ENCODE measurements at places on chromosomes 1 and 21.

DNA sequence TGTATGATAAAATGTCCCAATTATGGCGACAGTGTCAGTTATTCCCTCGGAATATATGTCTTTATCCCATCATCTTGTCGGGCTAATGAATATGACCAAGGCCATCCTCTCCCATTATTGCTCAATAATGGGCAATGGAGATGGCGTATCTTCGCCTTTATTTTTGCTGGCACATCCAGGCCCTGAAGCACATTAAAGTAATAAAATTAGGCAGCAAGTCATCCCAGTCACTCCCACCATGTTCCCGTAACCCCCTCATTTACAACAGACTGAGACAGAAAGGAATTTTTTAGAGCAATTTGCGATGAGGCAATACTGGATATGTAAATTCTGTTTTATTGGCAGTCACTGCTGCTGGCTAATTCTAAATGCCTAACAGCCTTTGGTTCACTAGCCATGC lies 35.3 kb downstream of the CLIC6 start:
- no peak for DNase-seq

DNA sequence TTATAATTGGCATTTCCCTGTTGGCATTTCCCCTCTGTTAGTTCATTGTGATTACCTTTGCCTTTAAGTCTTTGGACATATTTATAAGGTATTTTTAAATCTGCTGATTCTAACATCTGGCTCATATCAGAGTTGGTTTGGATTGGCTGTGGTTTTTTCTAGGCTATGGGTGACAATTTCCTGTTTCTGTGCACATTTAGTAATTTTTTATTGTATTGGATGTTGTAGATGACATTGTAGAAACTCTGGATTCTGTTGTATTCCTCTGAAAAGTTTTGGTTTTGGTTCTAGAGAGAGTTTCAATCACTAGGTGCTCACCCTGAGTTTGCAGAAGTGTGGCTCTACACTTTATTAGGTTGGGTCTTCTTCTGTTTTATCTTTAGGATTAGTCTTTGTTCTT lies 110.1 kb upstream of the ARHGEF16 start:
- no peak for DNase-seq

DNA sequence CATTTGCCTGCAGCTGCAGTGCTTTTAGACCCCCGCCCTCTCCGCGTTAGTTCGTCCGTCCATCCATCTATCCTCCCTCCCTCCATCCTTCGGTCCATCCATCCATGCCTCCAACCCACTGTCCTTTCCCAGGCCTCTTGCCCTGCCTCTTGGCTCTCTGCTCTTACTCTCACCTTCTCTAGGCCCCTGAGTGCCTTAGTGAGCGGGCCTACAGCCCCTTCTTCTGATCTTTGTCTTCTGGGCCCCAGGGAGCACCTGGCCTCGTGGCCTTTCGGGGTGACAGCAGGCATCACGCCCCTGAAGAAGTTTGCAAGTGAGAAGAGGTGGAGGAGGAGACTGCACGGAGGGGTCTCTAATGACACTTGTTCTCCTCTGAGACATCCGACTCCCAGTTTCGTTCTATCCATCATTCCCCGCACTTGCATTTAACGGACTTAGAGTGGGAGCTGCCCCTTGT lies 842 bp downstream of the ATXN7L2 start:
- no peak for DNase-seq

- DNase-seq: no peak
Observed at GRCh38 chr1:16302709-16303627, 49.3 kb downstream of the FBXO42 start.

DNA sequence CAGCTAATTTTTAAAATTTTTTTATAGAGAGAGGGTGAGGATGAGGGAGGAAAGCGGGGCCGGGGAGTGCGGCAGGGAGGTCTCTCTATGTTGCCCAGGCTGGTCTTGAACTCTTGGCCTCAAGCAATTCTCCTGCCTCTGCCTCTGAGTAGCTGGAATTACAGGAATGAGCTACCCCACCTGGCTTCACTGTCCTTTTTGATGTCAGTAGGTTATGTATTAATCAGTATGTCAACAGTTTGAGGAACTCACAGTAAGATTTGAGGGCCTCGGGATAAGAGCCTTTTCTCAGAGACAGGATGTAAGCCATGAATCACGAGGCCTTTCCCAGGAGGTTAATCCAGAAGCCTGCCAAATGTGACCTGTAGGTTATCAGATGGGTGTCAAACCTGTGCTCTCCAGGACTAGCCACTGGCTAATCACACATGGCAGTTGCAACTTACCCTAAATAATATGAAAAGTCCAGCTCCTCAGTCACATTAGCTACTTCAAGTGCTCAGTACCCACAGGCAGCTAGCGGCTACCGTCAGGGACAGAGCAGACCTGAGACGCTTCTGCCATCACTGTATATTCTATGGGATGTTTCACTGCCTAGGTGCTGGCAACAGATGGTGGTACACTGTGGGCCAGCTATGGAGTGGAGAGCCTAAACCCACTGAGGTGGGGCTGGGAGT lies 33.1 kb downstream of the TRIM67 start:
- peak; percentile 52 for DNase-seq

DNA sequence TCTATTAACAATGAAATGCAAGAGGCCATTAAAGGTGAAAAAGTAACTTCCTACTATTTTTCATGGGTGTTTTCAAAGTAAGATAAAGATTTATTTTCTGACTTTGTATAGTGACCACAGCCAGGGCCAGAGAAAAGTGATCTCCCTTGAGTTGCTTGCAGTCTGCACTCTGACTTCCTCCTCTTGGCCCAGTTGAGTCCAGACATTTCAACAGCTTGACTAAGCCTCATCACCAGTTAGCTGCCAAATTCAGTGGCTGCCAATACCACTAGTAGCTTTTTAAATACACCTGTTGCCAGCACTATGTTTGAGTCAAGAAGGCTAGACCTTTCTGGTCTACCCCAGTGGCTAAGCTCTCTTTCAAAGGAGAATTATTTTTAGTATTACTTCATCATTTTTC lies 3.7 kb upstream of the NEK7 start:
- no peak for DNase-seq
